ENCODE measurements at places on chromosomes 4 and X.
A peak's percentile ranks its signal among the peaks of the same experiment; 100 is the strongest.

- DNase-seq, result no peak
Observed at GRCh38 chrX:151754641-151755215, 20.2 kb downstream of the CNGA2 start.

- DNase-seq, result peak; percentile 79
Observed at GRCh38 chr4:41281038-41281634, 24.4 kb downstream of the UCHL1 start.

DNA sequence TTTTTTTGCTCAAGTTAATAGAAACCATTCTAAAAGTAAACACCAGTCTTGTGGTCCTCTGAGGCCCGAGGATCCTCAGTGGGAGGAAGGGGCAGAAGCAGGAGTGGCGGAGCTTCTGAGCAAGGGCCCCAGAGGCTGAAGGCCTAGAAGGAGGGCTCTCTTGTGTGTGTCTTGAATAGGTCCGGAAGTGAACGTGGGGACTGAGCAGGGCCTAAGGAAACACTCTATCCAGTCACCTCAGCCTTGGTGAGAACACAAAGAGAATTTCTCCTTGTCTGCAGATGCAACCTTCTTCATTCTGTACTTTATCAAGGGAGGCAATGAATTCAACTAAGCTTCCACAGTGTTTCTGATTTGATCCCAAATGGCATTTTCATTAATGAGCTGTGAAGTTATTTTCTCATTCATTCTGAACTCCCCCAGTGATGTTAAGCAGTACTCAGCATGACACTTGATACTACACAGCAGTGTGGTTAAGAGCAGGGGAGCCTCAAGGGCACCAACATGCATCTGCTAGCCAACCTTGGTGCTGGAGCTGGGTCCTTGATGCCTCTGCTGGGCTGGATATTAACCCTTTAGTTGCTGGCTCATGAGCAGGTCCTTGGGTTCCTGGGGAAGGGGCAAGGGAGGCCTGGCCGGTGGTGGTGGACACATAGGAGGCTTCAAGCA is 64.7 kb downstream of the RBM47 start:
- DNase-seq, result no peak

DNA sequence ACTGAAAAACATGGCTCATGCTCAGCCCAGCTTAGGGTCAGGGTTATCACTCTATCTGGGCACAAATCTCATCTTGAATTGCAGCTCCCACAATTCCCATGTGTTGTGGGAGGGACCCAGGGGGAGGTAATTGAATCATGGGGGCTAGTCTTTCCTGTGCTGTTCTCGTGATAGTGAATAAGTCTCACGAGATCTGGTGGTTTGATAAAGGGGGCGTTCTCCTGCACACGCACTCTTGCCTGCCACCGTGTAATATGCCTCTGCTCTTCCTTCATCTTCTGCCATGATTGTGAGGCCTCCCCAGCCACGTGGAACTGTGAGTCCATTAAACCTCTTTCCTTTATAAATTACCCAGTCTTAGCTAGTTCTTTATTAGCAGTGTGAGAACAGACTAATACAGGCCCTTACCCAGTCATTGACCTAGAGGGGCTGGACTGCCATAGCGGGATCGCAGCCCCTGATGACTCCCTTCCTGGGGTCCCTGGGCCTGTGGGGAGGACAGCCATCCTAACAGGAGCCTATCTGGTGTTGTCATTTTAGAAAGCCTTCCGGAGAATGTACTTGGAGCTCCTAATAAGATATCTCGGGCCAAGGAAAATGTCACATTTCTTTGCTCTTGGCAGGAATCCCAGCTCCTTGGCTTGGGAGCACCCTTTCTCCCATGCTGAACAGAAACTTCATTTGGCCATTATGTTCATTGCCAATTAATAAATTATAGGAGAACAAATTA is 112.6 kb downstream of the PHKA2 start:
- DNase-seq, result no peak

DNA sequence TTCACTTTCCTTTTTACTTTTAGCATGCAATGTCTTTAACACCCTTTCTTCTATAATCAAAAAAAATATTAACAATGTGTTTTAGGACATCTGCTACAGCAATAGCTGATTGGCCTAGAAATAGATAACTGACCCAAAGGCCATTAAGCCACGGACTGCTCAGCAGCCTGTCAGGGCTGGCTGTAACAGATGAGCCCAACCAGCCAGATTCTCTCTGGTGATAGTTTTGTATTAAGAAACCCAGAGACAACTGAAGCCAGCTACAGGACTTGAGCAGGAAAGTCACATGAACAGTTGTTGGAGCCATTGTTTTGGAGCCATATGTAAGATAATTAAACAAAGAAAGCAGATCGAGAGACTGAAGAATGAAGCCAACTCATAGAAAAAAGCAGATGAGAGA is 80.3 kb downstream of the DDIT4L start:
- no peak for DNase-seq

DNA sequence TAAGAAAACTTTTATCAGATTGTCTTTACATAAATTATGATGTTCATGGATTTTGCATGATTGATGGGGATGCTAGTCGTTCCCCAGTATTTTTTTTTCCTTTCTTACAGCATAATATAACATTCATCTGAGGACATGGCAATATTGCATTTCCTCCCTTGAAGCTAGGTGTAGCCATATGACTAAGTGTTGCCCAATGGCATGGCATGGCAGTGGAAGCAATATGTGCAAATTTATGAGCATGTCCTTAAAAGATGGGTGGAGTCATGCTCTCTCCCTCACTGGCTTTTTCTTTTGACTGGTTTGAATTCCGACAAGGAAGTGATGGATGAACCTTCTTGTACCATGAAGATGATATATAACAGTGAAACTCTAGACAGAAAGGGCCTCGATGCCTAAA is 96.3 kb downstream of the BANK1 start:
- DNase-seq, result no peak

DNA sequence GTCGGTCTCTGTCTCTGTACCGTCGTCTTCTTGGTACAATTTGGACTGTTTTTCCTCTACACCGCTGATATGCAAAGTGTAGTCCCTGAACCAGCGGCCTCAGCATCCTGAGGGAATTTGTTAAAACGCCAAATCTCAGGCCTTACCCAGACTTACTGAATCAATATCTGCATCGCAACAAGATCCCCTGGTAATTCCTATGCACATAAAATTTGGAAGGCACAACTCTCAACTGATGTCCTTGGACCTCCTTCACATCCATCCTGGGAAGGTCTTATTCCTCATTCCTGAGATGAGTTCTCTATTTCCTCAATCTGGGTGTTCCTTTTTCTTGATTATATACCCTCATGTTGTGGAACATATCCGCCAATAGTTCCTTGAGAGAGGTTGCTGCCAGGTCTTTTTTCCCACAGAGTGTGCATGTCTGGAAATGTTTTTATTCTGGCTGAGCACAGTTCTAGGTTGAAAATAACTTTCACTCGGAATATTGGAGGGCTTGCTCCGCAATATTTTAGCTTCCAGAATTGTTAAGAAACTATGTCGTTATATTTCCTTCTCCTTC is 738 bp upstream of the HPF1 start:
- no peak for DNase-seq

DNA sequence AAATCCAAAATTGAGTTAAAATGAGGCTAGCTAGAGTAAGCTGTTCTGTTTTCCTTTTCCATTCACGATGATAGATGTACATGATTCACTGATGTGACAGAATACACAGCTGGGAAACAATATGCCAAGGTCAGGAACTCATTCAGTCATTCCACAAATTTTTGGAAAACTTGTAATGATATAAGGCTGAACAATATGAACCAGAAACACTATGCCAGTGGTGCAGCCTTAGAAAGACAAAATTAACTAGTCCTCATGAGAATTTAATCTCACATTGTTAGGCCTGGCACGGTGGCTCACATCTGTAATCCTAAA is 50.0 kb upstream of the NDST3 start:
- no peak for DNase-seq

DNA sequence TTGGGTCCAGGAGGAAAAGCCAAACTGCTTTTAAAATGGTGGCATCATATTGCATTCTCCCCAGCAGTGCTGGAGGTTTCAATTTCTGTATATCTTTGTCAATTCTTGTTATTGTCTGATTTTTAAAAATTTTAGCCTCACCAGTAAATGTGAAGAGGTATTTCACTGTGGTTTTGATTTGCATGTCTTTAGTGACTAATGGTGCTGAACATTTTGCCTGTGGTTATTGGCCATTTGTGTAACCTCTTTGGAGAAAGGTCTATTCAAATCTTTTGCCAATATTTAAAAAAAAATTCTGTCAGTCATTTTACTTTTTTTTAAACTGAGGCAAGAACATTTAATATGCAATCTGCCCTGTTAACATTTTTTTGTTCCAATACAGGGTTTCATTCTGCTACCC is 322.1 kb downstream of the TLL1 start:
- DNase-seq, result no peak

DNA sequence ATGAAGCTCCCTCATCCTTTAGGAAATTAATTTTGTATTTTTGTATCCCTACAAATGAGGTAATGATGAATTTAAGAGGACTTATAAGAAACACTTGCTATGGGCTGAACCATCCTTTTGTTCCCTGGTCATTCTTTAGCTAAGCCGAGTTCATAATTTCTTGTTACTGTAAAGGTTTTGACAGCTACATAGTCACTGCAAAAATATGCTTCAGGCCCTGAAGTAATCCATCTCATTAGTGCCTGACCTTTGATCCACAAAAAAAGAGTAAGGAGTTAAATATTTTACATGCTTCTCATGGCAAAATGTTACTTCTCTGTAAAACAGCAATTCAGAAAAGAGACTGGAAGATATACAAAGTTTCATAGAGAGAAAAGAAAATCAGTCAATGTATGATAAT is 290.6 kb upstream of the SLIT2 start:
- DNase-seq, result no peak

GRCh38 chrX:25198253-25198652 is 182.5 kb upstream of the ARX start:
- no peak for DNase-seq

- no peak for DNase-seq
Observed at GRCh38 chrX:109774136-109774535, 41.1 kb upstream of the ACSL4 start.

- no peak for DNase-seq
Observed at GRCh38 chr4:138832563-138832962, 183.0 kb upstream of the NOCT start.

- DNase-seq, result no peak
Observed at GRCh38 chr4:125522588-125522987, 207.8 kb downstream of the FAT4 start.

DNA sequence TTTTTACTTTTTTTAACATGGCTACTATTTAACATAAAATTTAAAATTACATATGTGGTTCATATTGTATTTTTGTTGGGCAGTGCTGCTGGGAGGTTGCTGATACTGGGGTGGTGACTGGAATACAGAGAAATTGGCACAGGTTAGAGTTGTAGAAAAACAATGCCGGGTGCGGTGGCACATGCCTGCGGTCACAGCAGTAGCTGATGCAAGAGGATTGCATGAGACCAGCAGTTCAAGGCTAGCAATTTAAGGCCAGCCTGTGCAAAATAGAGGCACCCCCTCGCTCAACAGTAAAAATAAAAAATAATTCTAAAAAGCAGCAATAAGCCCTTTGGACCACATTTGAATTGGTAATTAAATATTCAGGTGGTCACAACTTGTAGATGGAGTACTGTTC is 11.8 kb upstream of the CPE start:
- peak; percentile 72 for DNase-seq

DNA sequence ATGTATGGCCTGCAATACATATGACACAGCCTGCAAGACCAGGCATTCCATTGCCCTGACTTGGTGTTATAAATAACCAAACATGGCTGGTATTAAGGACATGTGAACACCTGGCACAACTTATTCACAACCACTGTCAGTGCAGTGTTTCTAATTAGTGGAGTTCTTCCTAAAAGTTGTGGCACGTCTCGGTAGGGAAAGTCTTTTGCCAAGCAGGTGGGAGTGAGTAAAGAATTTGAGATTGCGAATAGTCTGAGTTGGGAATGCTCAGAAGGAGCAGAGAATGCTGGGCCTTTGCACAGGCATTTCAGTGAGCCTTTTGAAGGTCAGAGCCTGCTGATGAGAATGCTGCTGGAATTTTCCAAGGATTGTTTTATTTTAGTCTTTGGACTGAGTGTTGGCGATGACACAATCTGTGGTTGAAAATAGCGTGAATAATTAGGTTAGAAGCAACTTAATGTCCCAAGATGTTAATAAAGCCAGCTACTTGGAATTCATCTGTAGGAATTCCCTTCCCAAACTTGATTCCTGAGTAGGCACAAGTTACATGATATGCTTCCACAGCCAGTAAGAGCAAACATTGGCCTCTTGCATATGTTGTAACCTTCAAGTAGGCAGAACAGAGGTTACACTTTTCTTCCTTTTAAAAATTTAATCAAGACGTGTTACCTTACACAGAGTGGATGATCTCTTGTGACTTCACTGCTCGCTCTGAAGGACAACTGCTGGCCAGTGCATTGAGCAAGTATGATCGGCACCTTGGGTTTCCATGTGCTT is 83.6 kb upstream of the PGRMC2 start:
- DNase-seq, result no peak

DNA sequence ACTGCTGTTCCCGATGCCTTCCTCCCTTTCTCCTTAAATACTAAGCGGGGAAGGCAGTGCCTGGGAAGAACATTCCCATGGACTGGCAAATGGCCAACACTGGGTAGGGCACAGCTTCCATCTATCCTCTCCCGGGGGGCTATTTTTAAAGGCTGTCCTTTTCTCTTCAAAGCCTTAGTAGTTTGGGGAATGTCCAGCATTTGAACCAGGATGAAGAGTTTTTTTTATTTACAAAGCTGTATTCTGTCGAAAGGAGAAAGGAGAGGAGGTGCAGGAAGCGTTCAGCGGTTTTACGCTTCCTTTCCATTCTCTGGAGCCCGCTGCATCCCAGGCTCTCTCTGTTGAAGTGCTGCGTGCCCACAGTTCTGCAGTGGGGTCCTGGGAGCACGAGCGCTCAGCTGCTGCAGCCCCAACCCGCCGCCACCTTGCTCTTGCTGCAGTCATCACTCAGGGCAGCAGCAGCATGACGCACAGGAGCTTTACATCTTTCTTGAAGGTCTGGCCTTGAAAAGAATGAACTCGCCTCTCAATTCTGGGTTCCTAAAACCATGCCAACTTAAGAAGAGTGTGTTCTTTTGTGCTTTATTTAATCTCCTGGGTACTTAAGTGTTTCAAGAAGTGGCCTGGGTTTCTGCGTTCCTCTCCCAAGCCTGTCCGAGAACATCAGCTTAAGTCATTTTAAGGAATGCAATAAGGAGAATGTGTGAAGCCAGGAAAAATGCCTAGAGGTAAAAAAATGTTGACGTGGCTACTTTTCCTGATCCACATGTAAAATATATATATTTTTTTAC is 427.2 kb downstream of the MAPK10 start:
- no peak for DNase-seq

DNA sequence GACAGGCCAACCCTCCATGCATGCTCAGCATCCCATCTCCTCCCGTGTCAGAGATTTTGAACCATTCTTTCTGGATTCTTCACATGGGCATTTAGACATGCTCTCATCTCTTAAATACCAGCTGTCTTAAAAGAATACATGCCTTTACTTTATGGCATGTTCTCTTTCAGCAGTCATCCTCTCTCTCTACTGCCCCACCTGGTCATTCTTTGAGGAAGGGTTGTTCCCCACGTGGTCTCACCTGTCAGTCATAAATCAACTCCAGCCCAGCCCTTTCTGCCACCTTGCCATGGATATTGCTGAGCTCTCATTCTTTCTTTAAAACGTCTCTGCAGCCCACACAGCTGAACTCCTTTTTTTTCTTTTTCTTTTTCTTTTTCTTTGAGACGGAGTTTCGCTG is 111.3 kb downstream of the ARHGAP10 start:
- DNase-seq, result peak; percentile 41
